Astrocyte of the spinal cord (primary cell): ENCODE measurements at places on chromosomes 11 and 22.
A peak's percentile ranks its signal among the peaks of the same experiment; 100 is the strongest.

DNA sequence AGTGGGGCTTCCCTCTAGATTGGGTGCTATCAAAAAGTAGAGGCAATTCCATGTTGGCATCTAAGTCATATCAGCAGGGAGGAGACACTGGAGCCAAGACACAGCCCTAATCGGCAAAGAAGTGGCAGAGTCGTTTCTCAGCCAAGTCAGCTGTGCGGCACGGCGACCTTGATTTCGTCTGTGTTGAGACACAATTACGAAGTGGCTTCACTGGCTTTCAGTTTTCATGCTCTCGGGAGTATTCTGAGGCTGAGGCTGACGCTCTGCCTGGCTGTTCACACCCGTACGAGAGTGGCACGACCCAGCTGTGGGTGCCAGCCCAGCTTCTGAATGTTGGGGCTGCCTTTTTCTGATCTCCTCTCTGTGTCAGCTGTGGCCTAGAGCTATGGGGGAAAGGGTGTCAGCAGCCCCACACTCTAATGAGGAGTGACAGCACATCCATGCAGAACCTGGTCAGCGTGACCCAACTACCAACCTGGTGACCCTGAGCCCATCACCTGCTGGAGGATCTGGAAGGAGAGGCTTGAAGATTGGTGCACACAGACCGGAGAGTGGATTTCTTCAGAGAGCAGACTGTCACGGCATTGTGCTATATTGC, 105.7 kb upstream of the TMEM45B start:
- no peak for DNase-seq

GRCh38 chr11:83312430-83312829, 26.3 kb upstream of the CCDC90B start:
- no peak for DNase-seq

DNA sequence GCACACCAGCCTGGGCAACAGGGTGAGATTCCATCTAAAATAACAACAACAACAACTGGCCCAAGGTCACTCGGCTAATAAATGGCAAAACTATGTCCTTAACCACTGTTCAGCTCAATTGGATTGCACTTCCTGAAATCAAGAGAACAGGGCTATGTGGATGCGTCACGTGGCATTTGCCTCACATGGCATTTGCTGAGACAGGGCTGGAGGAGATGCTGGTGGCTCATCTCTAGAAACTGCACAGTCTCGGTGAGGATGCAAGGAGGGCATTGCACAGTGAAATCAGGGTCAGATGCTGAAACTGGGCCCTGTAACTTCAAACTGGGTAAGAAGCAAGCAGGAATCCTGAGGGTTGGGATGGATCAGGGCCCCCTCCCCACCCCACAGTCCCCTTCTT, 171.9 kb downstream of the BUD13 start:
- no peak for DNase-seq

- DNase-seq = no peak
Observed at GRCh38 chr22:49462795-49463194, 364.9 kb downstream of the BRD1 start.

DNA sequence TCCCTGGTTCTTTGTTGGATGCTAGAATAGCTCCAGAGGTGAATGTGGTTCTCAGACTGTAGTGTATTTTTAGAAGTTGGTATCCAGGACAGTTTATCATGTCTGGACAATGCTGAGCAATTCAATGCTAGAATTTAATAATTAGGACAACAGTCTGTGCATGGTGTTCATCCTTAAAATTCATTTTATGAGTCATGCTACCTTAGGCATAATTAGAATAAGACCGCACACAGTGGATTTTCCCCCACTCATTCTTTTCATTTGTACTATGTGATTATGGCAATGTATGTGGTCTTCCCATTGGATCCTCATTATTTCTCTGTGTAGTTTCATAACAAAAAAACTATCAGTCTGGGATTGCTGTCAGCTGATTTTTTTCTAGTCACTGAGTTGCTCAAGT, 196.7 kb downstream of the ARHGAP42 start:
- no peak for DNase-seq

DNA sequence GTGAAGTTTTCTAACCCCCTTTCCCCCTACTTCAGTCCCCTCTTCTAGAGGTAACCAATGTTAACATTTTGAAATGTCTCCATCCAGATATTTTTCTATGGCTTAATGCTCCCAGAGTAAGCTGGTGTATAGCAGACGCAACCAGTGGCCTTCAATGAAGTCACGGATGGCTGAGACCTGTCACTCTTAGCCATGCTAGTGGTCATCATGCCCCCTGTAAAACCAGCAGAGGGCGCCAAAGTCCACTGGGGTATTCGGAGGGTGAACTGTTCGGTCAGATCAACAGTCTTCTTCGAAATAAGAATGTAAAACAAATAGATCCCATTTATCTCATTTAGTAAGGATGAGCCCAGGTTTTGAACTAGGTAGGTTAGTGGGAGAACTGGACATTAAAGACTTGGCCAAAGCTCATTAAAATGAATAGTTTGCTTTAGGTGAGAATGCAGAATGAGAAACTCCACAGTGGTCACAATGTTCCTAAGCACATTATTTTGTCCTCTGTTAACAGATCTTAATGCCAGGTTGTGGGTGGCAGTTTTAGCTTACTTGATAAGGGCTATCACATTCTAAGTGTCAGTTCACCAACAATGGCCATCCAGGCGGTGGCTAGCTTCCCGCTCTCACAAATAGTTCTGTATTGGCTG, 8.6 kb upstream of the MMP8 start:
- peak; percentile 39 for DNase-seq

GRCh38 chr11:36577373-36577772, 9.6 kb downstream of the RAG1 start:
- no peak for DNase-seq

DNA sequence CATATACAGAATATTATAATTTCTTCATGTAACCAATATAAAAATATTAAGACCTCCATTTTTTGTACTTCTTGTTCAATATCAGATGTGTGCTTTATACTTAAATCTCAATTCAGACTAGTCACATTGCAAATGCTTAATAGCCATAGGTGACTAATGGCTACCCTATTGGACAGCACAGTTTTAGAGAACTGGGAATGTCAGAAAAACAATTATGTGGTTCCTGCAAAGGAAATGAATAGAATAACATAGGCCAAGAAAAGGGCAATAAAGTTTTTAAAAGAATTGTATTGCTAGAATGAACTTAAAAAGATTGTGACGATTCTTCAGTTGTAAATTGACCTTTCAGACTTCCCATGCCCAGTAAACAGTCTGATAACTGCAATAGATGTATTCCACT, 843.0 kb downstream of the METTL15 start:
- DNase-seq = peak; percentile 29

DNA sequence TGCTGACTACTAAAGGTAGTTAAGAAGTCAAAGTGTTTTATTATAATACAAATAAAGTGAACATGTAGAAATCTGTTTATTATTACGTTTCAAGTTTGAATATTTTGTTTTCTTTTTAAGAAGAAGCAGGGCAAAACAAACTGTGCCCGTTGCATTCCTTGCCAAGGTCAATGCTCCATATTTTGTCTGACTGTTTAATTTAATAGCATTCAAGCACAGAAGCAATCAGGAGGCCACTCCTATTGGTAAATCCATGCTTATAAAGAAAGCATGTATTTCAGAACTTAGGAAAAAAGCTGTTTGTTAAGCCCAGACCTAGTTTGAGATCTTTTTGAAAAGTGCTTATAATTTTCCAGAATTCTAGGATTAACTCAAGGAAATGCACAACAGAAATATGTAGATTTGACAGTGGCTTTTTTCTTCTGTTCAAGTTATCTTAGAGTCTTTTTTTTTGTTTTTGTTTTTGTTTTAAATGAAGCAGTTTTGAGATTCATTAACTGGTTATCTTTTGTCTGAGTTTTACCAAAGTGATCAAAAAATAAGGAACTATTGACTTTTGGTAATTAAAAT, 51.7 kb downstream of the ARHGAP42 start:
- DNase-seq = no peak

DNA sequence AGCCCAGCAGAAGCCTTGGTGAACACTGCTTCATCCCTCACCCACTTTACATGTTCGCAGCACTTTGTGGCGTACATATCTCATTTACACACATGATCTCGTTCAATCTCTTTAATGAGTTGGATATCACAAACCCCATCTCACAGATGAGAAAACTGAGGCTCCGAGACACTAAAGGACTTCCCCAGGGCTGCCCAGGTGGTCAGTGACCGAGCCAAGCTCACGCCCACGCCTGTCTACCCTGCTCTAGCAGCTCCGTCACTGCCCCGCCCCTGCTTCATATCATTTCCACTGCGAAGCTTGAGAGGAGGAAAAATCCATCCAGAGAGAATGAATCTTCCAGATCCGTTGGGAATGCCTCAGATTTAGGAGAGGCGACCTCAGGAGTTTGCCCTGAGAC, 11.8 kb upstream of the DSCAML1 start:
- no peak for DNase-seq

- DNase-seq = no peak
Observed at GRCh38 chr11:98512938-98513337, 507.8 kb upstream of the CNTN5 start.

- DNase-seq = no peak
Observed at GRCh38 chr11:31757260-31757835, 53.8 kb downstream of the PAX6 start.

- no peak for DNase-seq
Observed at GRCh38 chr22:32905400-32905799, 103.9 kb downstream of the TIMP3 start.
